ENCODE measurements at places on chromosomes 5 and 9.

- no peak for DNase-seq
These were observed 35.1 kb downstream of the ADRA1B start for GRCh38 chr5:159951387-159951786.

GRCh38 chr5:178305801-178306200, 73.2 kb upstream of the PHYKPL start:
- DNase-seq, result no peak

DNA sequence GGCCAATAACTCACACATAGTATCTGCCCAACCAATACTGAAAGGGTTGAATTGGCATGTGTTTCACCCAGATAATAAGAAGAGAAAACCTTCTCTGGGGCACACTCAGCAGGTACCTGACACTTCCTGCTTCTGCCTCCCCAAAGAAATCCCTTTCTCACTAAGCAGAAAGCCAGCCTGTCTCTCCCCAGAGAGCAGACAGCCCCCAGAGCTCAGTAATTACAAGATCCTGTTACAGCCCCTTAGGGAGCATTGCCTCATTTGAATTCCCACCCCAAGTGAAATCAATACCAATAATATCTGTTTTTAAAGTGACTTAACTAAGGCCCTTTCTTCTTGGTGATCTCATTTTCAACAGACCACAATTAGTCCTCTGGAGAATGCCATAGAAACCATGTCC, 38.5 kb upstream of the FOXI1 start:
- no peak for DNase-seq

GRCh38 chr5:64794053-64794770, 25.5 kb downstream of the CWC27 start:
- DNase-seq, result no peak

DNA sequence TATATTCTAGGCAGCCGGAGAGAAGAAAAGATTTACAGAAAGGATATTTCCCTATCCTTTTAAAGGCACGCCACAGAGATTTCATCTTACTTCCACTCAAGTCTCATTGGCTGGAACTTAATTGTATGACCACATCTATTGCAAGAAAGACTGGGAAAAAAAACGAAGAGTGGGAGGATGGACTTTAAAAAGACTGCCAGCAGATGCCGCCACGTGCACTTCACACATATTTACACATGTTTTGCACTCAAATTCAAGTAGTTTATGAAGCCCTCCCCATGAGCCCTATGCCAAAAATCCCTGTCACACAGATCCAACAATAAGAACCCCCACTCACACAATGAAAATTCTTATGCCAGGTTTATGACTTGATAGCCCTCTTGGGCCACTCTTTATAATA, 138.5 kb upstream of the TYRP1 start:
- DNase-seq, result no peak

All from CD4-positive, alpha-beta T cell treated with Interferon alpha-2 for 1 hour (primary cell).